RWPE2 (cell line): ENCODE measurements at places on chromosomes 16 and 17.
A peak's percentile ranks its signal among the peaks of the same experiment; 100 is the strongest.

DNA sequence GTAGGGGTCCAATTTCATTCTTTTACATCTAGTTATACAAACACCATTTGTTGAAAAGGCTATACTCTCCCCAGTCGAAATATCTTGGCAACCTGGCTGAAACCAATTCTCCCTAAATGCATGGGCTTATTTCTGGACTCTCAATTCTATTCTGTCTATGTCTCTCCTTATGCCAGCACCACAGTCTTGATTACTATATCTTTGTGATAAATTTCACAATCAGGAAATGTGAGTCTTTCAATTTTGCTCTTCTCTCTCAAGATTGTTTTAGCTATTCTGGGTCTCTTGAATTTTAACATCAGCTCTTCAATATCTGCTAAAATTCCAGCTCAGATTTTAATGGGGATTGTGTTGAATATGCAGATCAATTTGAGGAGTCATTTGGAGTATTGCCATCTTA lies 5.9 kb upstream of the TRIM25 start:
- peaks cover 15% of the 10 kb centered on the region for H3K4me1 ChIP-seq
- H3K4me3 ChIP-seq: no peak overlapping the region
- no peaks in the 10 kb centered on the region for H3K27me3 ChIP-seq
- H3K36me3 ChIP-seq: no peaks in the 10 kb centered on the region
- DNase-seq: no peak

- H3K27ac ChIP-seq: no peak overlapping the region
- peaks cover 37% of the 10 kb centered on the region for H3K27me3 ChIP-seq
- H3K4me1 ChIP-seq: no peaks in the 10 kb centered on the region
- H3K36me3 ChIP-seq: peaks cover 14% of the 10 kb centered on the region; the same call in 1 of the 2 replicates
- peak overlapping the region; percentile 9 for H3K4me3 ChIP-seq
These were observed 560 bp downstream of the EFNB3 start for GRCh38 chr17:7705269-7706255.

DNA sequence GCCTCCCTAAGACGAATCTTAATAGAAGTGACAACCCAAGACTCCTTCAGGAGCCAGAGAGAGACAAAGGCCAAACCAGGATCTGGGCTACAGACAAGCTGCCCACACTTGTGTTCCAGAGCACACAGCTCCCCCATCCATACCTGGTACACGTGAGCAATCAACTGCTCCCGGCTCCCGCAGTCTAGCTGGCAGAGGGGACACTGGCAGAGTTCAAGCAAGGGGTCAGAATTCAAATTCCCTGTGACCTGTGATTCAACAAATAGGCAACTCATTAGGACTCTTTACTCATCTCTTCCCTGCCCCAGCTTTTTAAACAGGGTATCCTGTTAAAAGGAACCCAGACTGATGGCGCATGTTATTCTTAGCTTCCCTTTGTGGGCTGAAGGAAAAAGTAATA lies 18.2 kb downstream of the ATXN1L start:
- no peaks in the 10 kb centered on the region for H3K27me3 ChIP-seq
- H3K4me1 ChIP-seq: no peaks in the 10 kb centered on the region
- H3K27ac ChIP-seq: no peak overlapping the region
- no peak for DNase-seq
- peaks cover 36% of the 10 kb centered on the region for H3K36me3 ChIP-seq
- H3K4me3 ChIP-seq: no peak overlapping the region

GRCh38 chr16:17467923-17468540 lies 2.7 kb downstream of the XYLT1 start:
- H3K4me3 ChIP-seq: no peak overlapping the region
- H3K27me3 ChIP-seq: no peaks in the 10 kb centered on the region
- no peaks in the 10 kb centered on the region for H3K36me3 ChIP-seq
- no peak for DNase-seq
- peaks cover 4% of the 10 kb centered on the region for H3K4me1 ChIP-seq
- H3K27ac ChIP-seq: no peak overlapping the region

DNA sequence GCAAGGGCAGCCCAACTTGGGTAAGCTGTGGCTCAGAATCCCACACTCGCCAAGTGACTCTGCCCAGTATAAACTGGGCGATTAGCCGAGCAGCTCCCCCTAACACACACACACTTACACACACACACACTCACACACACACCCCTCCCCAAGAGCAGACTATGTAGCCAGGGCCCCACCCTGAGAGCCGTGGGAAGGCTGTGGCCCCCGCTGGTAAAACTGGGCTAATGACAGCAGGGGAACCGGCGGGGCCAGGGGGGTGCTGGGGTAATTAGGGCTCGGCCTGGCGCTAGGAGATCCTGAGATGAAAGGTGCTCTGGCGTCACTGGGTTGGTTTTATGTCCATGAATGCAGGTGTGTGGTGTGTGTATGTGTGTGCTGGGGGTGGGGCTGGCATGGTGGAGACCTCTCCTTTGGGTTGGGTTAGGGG lies 1.1 kb upstream of the THRA start:
- H3K4me3 ChIP-seq: no peak overlapping the region
- peaks cover 15% of the 10 kb centered on the region for H3K4me1 ChIP-seq
- H3K27ac ChIP-seq: no peak overlapping the region
- H3K36me3 ChIP-seq: no peaks in the 10 kb centered on the region
- H3K27me3 ChIP-seq: no peaks in the 10 kb centered on the region

GRCh38 chr16:77112746-77113145 lies 78.2 kb upstream of the MON1B start:
- no peak overlapping the region for H3K27ac ChIP-seq
- DNase-seq: no peak
- H3K36me3 ChIP-seq: no peaks in the 10 kb centered on the region

DNA sequence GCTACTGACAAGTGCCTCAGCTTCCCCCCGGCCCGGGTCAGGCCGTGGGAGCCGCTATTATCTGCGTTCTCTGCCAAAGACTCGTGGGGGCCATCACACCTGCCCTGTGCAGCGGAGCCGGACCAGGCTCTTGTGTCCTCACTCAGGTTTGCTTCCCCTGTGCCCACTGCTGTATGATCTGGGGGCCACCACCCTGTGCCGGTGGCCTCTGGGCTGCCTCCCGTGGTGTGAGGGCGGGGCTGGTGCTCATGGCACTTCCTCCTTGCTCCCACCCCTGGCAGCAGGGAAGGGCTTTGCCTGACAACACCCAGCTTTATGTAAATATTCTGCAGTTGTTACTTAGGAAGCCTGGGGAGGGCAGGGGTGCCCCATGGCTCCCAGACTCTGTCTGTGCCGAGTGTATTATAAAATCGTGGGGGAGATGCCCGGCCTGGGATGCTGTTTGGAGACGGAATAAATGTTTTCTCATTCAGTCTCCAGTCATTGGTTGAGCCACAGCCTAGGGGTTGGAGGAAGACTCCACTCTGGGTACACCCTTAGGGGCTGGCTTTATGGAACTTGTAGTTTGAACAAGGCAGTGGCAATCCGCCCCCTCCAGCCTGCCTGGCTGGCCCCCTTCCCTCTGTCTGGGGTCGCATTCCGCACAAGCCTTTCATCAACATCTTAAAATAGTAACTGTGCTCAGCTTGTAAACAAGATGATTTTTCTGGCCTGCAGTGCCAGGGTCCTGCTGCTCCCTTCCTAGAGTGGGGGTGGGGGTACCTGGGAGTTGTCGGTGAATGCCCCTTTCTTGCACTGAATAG lies 4.1 kb downstream of the SYNGR2 start:
- peaks cover 4% of the 10 kb centered on the region for H3K4me1 ChIP-seq
- H3K36me3 ChIP-seq: peaks cover 60% of the 10 kb centered on the region
- H3K27ac ChIP-seq: peak overlapping the region; percentile 12
- no peaks in the 10 kb centered on the region for H3K27me3 ChIP-seq
- H3K4me3 ChIP-seq: no peak overlapping the region
- DNase-seq: no peak

GRCh38 chr16:86664522-86665318 lies 86.4 kb downstream of the FOXL1 start:
- no peaks in the 10 kb centered on the region for H3K27me3 ChIP-seq
- H3K36me3 ChIP-seq: no peaks in the 10 kb centered on the region
- DNase-seq: peak; percentile 92
- peak overlapping the region; percentile 99 for H3K27ac ChIP-seq
- peaks cover 22% of the 10 kb centered on the region for H3K4me1 ChIP-seq
- no peak overlapping the region for H3K4me3 ChIP-seq

DNA sequence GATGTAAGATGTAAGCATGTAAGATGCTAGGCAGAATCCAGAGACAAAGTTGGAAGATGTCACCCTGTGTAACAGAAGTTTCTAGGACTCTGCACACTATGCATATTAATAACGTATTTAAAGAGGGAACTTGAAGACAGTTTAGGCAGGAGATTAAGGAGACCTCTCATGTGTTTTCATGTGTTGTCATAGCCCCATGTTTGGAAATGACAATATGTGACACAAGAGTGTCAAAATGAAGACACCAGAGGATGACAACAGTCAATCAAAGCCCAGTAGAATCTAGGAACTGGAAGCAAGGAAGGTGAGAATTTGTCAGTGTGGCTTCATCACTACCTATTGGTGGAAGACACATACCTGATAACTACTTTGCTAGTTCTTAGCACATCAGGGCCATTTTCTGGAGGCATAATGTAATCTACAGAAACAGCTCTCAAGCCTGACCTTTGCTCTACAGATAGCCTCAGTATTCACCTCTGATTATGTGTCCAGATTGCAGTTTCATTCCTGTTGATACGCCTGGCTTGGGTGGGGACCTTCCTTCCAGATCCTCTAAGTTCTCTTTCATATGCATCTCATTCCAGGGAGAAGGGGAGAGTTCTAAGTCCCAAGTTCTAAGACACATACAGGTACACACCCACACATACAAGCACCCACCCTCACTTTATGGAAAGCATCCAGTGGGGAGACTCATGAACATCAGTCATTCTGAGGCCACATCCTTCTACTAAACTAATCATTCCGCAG lies 26.3 kb downstream of the PMP22 start:
- H3K4me1 ChIP-seq: no peaks in the 10 kb centered on the region
- no peaks in the 10 kb centered on the region for H3K27me3 ChIP-seq
- DNase-seq: no peak
- H3K36me3 ChIP-seq: no peaks in the 10 kb centered on the region

- H3K27me3 ChIP-seq: no peaks in the 10 kb centered on the region
- no peak overlapping the region for H3K27ac ChIP-seq
- no peaks in the 10 kb centered on the region for H3K36me3 ChIP-seq
- no peaks in the 10 kb centered on the region for H3K4me1 ChIP-seq
- no peak overlapping the region for H3K4me3 ChIP-seq
- DNase-seq: no peak
These were observed 147.3 kb downstream of the PCTP start for GRCh38 chr17:55898195-55898594.

- no peak for DNase-seq
- peak overlapping the region; percentile 9 for H3K27ac ChIP-seq
- H3K36me3 ChIP-seq: peaks cover 7% of the 10 kb centered on the region; the same call in 1 of the 2 replicates
- H3K4me3 ChIP-seq: no peak overlapping the region
- no peaks in the 10 kb centered on the region for H3K4me1 ChIP-seq
These were observed 56.4 kb downstream of the CHD9 start for GRCh38 chr16:53111078-53111791.

DNA sequence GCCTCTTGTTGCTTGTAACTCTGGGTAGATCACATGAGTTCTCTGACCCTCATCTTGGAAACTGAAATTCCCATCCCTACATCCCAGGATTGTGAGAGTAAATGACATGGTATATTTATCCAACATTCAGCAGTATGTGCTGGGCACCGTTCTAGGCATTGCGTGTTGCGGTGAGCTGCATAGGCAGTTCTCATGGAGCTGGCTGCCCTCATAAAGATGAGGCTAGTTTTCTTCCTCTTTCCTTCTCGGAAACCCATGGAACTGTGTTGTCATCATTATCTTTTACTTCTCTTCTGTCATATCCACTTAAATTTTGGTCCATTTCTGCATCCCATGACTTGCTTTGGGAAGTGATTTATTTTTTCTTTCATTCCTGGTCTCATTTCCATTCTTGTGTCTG lies 17.2 kb downstream of the CMIP start:
- H3K4me3 ChIP-seq: no peak overlapping the region
- peaks cover 12% of the 10 kb centered on the region for H3K4me1 ChIP-seq
- H3K27ac ChIP-seq: no peak overlapping the region
- no peaks in the 10 kb centered on the region for H3K27me3 ChIP-seq

DNA sequence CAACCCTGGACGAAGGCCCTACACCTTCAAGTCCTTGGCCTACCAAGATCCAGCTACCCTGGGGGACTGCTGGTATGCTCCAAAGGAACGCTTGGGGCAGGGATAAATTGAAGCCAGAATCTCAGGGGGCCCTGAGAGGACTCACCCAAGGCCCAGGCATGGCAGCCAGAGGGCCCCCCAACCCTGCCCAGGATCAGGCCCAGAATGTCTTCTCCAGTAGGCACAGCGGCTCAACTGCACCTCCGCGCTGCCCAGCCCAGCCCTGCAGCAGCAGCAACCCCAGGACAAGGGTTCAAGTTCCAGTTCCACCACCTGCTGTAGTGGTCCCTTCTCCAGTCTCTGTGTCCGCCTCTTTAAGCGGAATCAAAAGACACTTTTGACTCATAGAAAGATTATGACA lies 2.2 kb downstream of the TFAP4 start:
- no peaks in the 10 kb centered on the region for H3K27me3 ChIP-seq
- peak overlapping the region; percentile 59 for H3K4me3 ChIP-seq
- H3K27ac ChIP-seq: peak overlapping the region; percentile 80

GRCh38 chr17:56883616-56884015 lies 30.2 kb downstream of the TRIM25 start:
- no peaks in the 10 kb centered on the region for H3K27me3 ChIP-seq
- no peak overlapping the region for H3K27ac ChIP-seq
- DNase-seq: no peak
- H3K4me1 ChIP-seq: no peaks in the 10 kb centered on the region
- no peak overlapping the region for H3K4me3 ChIP-seq
- H3K36me3 ChIP-seq: peaks cover 9% of the 10 kb centered on the region

GRCh38 chr17:3969963-3970362 lies 5.7 kb upstream of the ATP2A3 start:
- H3K27ac ChIP-seq: no peak overlapping the region
- DNase-seq: no peak
- no peaks in the 10 kb centered on the region for H3K27me3 ChIP-seq

- no peak overlapping the region for H3K4me3 ChIP-seq
- H3K4me1 ChIP-seq: no peaks in the 10 kb centered on the region
- H3K27me3 ChIP-seq: no peaks in the 10 kb centered on the region
- no peak overlapping the region for H3K27ac ChIP-seq
These were observed 15.5 kb upstream of the USP22 start for GRCh38 chr17:21058098-21058893.

DNA sequence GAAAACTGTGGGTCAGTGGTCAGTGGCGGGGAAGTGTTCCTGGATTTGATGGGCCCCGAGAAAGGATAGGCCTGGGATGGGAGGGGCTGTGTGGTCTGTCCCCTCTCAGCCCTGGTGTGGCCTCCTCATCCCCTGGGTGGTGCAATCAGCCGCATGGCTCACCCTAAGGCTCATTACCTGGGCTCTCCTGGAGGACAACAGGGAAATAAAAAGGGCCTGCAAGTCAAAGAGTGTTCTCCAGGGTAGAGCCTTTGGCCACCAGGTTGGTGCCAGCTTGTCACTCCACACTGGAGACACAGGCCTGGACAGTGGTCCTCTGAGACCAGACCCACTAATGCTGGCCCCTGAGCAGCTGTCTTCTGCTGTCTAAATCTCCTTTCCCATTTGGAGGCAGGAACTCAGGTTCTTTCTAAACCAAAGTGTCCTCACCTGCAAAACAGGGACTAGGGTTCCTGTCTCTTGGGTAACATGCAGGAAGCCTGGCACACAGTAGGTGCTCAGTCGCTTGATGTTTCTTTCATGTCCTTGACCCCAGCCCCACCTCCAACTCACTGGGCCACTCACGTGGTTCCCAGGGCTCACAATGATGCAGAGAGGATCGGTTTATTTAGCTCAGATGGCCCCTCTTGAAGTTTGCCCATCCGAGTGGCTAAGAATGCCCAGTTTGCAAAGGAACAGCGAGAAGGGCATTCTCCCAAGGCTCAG lies 2.4 kb downstream of the NDRG4 start:
- no peaks in the 10 kb centered on the region for H3K4me1 ChIP-seq
- H3K4me3 ChIP-seq: no peak overlapping the region
- peak; percentile 28 for DNase-seq
- H3K27me3 ChIP-seq: no peaks in the 10 kb centered on the region
- H3K27ac ChIP-seq: no peak overlapping the region
- H3K36me3 ChIP-seq: no peaks in the 10 kb centered on the region
